ENCODE measurements at places on chromosomes 5 and 9.
A peak's percentile ranks its signal among the peaks of the same experiment; 100 is the strongest.

DNA sequence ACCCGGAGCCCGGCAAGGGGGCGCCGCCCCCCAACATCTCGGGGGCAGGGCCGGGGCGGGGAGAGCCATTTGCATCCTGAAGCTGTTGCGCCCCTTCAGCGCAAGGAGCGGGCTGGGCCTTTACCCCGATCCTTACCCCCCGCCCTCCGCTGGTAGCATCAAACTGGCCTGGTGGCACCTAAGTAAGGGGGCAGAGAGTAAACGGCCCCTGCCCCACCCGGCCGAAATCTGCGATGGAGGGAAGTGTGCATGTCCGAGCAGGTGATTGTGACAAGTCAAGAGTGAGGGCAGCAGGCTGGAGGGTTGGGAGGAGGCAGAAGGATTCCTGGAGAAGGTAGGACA, 101.2 kb downstream of the ESM1 start:
- no peak for DNase-seq

- no peak for DNase-seq
These were observed 42.7 kb downstream of the NKD2 start for GRCh38 chr5:1051366-1051720.

DNA sequence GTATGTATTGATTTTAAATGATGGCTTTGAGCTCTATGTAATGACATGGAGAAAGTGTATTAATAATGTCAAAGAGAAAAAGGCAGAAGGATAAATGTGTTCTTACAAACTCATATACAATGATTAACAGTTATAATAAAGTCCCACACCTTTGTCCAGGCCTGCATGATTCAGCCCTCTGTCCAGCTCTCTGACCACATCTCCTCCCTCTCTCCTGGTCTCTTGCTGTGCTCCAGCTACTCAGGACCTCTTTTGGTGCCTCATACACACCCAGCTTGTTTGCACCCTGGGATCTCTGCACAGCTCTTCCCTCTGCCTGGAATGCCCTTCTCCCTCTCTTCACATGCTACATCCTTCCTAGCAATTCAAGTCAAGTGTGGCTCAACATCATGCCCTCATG, 37.5 kb upstream of the DMRT1 start:
- DNase-seq, result no peak

GRCh38 chr5:178699681-178700253, 30.7 kb downstream of the ZNF354A start:
- no peak for DNase-seq

DNA sequence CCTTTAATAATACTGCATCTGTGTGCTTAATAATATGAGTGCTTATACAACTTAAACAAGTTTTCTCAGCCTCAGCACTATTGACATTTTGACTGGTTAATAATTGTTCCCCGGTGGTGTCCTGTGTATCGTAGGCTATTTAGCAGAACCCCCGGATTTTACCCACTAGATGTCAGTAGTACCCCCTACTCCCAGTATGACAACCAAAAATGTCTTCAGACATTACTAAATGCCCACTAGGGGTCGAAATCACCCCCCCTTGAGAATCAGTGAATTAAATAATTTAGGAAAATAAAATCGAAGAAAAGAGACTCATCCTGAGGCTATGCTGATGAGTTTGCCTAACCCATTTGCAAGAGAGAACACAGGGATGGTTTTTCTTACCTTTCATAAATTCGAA, 166.3 kb downstream of the ATP10B start:
- DNase-seq, result no peak

- no peak for DNase-seq
These were observed 14.8 kb upstream of the EXOC3 start for GRCh38 chr5:428219-428618.

DNA sequence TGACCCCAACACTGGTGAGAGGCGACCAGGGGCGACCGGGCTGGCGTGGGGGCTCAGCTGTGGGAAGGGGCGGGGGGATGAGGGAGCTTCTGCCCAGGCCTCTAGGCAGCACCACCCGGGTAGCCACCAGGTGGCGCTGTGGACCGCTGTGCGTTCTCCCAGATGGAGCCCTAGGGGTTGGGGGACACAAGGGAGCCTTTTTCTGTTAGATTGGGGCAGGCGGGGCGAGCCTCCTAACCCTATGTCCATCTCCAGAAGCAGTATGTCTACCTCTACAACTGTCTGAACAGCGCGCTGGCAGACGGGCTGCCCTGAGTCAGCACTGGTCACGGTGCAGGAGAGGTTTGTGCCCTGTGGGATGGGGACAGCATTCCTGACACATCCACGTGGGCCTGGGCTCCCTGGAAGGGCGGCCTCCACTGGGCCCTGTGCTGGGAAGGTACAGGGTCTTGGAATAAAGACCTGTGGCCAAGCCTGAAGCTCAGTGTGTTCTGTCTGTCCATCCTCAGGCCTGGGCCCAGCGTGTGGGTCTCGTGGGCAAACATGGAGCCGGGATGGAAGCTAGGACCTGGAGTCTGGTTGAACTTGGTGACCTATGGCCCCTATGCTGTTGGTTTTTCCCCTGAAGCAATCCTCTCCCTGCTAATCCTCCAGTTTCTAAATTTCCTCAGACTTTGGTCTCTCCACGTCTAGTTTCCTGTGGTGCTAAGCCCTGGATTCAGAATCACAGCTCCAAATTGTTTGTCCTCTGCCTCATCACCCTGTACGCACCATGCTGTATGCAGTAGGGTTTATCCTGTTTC, 23.1 kb upstream of the SPTLC1 start:
- DNase-seq, result peak; percentile 72

- no peak for DNase-seq
These were observed 278.8 kb downstream of the ENC1 start for GRCh38 chr5:74361406-74362358.

DNA sequence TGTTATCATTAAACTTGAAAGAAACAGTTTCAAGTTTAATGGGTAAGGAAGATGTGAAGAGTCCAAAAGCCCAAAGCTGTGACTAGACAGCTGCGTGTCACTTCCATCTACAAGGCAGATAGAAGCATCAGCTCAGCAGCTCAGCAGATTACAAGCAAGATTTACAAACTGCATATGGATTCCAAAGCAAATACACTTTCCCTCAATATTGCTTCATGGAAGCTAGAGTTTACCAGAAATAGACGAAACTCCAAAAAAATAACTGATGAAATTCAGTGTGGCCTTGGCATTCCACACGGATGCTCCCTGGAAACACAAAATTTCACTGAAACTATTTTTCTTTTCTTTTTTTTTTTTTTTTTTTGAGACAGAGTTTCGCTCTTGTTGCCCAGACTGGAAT, 17.9 kb downstream of the MYO10 start:
- no peak for DNase-seq

- DNase-seq, result no peak
These were observed 13.1 kb downstream of the ARHGEF37 start for GRCh38 chr5:149594206-149594895.

DNA sequence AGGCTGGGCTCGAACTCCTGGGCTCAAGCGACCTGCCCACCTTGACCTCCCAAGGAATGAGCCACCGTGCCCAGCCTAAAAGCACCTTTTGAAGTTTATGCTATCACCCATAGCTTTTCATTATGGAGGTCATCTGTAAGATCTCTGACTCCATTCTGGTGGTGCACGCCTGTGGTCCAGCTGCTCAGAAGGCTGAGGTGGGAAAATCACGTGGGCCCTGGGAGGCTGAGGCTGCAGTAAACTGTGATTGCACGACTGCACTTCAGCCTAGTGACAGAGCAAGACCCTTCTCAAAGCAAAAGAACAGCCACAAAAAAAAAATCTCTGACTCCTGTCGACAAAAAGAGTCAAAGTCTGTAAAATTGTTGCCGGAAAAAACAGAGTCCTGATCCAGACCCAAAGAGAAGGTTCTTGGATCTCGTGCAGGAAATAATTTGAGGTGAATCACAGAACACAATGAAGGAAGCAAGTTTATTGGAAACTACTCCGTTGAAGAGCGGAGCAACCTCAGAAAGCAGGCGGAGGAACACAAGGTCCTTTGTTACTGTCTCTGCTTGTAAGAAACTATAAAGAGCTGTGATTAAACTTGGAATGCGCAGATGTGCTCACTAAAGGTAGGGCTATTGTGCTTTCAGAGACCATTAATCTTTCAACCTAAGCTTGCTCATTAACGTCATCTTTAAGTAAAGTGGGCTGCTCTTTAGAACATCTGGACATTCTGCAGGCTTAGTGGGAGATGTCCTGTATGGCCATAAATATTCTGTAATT, 2.0 kb upstream of the HAUS6 start:
- DNase-seq, result no peak
